ENCODE measurements at places on chromosomes 6 and 20. TPM values are rescaled to one million over a fixed set of nuclear protein-coding genes. Genes with fewer than 3 reads are reported as not detected.

SPATA25 gene
- total RNA-seq = not detected

GSTA1 gene
- not detected for total RNA-seq

KCNK16 gene
- not detected for total RNA-seq

GMPR gene
- total RNA-seq = not detected

PAK5 gene
- total RNA-seq = not detected

APOM gene
- 1.2 TPM for total RNA-seq

BRPF3 gene
- 2.5 TPM for total RNA-seq

COL9A3 gene
- total RNA-seq = 6.2 TPM

TTK gene
- 25.9 TPM for total RNA-seq

BMP5 gene
- not detected for total RNA-seq

MUCL3 gene
- total RNA-seq = not detected

AVP gene
- total RNA-seq = not detected

FOXA2 gene
- 6.7 TPM for total RNA-seq

GSTA2 gene
- total RNA-seq = not detected

DACT2 gene
- total RNA-seq = 0.16 TPM

ZNF322 gene
- 6.2 TPM for total RNA-seq

EPPIN gene
- total RNA-seq = not detected

PTK6 gene
- 16.7 TPM for total RNA-seq

HLA-DQA1 gene
- total RNA-seq = not detected

SMLR1 gene
- total RNA-seq = not detected

PGBD1 gene
- total RNA-seq = 3.5 TPM

OOEP gene
- 0.11 TPM for total RNA-seq

MRPL18 gene
- 108 TPM for total RNA-seq

DPPA5 gene
- not detected for total RNA-seq

HLA-DRB1 gene
- not detected for total RNA-seq

ESR1 gene
- total RNA-seq = 0.49 TPM

TFAP2C gene
- total RNA-seq = 7.3 TPM

GPR63 gene
- 1.7 TPM for total RNA-seq

AGER gene
- 1.8 TPM for total RNA-seq

RAB44 gene
- total RNA-seq = not detected

PTK7 gene
- 123 TPM for total RNA-seq

TEAD3 gene
- 11.7 TPM for total RNA-seq

TMC2 gene
- total RNA-seq = not detected

POU3F2 gene
- not detected for total RNA-seq

PDSS2 gene
- total RNA-seq = 9.0 TPM

SLC24A3 gene
- 0.08 TPM for total RNA-seq

PRSS35 gene
- not detected for total RNA-seq

ASIP gene
- total RNA-seq = not detected

EDN3 gene
- not detected for total RNA-seq

PPP1R16B gene
- total RNA-seq = not detected

C6orf58 gene
- not detected for total RNA-seq

CDH26 gene
- total RNA-seq = 1.2 TPM

LGSN gene
- not detected for total RNA-seq

VTA1 gene
- 42.6 TPM for total RNA-seq

ZNF165 gene
- total RNA-seq = 4.7 TPM

UBE2C gene
- total RNA-seq = 57.3 TPM

COL20A1 gene
- total RNA-seq = not detected

KCNK5 gene
- not detected for total RNA-seq

DEFB124 gene
- total RNA-seq = not detected

BIRC7 gene
- not detected for total RNA-seq

F13A1 gene
- not detected for total RNA-seq

FAM83C gene
- total RNA-seq = 1.0 TPM

NRSN1 gene
- total RNA-seq = not detected

SAMD10 gene
- total RNA-seq = 3.0 TPM

MYCT1 gene
- not detected for total RNA-seq

SLC17A2 gene
- total RNA-seq = not detected

TCP11 gene
- not detected for total RNA-seq

WTAP gene
- 57.6 TPM for total RNA-seq

Measured in hair follicular keratinocyte (primary cell).